SJCRH30 (cell line): ENCODE measurements at places on chromosomes 12 and 14. TPM values are rescaled to one million over a fixed set of nuclear protein-coding genes. Genes with fewer than 3 reads are reported as not detected.

CFAP251 gene
- 0.41 and 0.45 TPM in 2 replicates for total RNA-seq

SIX4 gene
- 45.1 and 46.7 TPM in 2 replicates for total RNA-seq

RFX4 gene
- total RNA-seq: 0.40 and 0.56 TPM in 2 replicates

NOXRED1 gene
- 0.06 TPM in 1 of 2 replicates, not detected in the other for total RNA-seq

WIF1 gene
- total RNA-seq: not detected in 2 replicates

DPPA3 gene
- total RNA-seq: not detected in 2 replicates

GALNT6 gene
- 0.08 and 0.10 TPM in 2 replicates for total RNA-seq

ARHGAP9 gene
- 5.7 and 9.3 TPM in 2 replicates for total RNA-seq

PTPRO gene
- total RNA-seq: 0.15 and 0.22 TPM in 2 replicates

- DNase-seq: no peak
These were observed 38.5 kb downstream of the NFKBIA start for GRCh38 chr14:35366056-35366451.

DNA sequence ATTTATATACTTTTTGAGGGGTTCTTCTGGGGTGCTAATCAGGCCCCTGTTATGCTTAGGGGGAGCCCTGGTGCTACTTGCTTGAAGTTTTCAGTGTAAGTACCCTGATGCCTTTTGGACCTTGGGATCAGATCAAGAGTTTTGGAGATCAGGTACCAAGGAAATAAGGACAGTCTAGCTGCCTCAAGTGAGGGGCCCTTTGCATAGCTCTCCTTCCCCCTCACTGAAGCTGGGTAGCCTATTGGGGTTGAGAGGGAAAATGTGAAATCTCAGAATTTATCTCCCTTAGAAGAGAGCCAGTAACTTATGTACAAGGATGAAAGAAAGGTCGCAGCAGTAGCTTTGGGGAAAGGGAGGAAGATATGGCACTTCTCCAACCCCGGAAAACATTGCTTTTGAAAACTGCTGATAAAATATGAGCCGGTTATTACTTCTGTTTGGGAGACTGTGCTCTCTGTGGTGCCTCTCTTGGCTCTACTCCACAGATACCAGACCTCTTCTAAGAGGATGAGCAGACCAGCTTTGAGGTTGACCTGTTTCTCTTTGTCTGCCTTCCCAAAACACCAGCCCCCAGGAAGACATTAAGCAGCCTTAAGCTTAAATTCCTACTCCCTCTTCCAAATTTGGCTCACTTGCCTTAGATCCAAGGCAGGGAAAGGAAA lies 8.8 kb upstream of the AMHR2 start:
- DNase-seq: no peak

DNA sequence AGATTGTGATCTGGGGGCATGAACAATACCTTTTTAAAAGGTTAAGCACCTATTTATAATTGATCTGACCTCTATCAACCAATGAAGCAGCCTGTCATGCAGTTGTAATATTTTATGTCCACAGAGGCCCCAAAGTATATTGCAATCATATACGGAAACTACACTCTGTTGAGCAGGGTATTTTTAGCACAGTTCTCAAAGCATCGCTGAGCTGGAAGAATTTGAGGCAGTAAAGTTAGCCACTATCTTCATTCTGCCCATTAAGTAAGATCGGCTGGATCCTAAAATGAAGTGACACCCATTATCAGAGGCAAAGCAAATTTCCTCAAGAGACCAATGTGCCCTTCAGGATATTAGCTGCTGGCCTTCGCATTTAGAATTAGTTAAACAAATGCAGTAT lies 47.7 kb upstream of the GRIP1 start:
- DNase-seq: no peak

DNA sequence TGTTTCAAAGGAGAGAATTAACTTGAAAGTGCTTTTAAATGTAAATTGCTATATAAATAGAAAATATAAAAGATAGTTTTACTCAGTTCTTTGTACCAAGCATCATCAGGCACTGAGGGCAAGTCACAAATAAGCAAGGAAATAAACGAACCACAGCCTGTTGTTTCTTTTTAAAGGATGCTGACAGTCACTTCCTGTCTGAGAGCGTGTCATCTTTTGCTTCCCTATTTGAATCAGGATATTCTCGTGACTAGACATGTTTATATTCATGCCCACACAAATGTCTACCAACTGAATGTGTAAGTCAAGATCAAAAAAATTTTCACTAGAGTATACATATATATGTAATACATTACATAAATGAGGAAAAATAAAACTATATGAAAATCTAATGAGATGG lies 31.4 kb upstream of the SLC2A13 start:
- no peak for DNase-seq

DNA sequence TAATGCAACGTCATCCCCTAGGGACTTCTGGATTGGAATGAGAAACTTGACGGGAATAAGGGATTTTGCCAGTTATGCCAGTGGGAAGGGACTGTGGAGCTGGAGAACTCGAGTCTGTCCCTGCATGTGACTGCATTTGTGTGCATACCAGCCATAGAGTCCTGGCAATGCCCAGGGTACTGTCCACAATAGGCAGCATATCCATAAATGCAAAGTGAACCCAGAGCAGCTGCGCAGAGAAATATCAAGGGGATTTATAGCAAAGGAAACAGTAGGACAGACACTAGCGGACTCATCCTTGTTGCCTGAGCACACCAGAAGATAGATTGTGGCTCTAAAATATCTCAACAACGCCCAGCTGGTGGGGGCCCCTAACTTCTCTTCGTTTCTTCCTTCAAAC lies 247.1 kb upstream of the SRRM4 start:
- DNase-seq: no peak

DNA sequence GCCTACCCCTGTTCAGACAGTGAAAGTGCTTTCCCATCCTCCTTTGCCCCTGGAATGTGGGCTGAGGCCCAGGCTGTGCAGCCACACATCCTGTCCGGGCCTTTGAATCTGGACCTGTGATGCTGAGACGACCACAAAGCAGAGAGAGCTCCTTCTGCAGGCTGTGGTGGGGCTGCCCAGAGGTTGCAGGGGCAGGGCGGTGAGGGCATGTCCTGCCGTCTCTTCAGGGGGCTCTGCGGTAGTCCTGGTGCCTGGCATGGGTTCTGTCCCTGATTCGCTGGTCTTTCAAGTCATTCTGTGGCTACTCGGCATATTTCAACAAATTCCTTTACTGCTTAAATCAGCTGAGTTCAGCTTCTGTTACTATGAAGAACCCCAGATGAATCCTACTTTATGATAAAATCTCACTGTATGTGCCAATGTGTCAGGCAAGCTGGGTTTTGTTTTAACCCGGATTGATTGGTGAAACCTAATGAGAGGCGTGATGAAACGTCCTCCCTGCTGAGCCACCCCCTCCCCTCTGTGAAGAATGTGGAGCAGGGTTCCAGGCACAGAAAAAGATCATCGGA lies 63.4 kb upstream of the DICER1 start:
- no peak for DNase-seq

GRCh38 chr12:72570601-72571000 lies 298.4 kb downstream of the TRHDE start:
- DNase-seq: no peak

DNA sequence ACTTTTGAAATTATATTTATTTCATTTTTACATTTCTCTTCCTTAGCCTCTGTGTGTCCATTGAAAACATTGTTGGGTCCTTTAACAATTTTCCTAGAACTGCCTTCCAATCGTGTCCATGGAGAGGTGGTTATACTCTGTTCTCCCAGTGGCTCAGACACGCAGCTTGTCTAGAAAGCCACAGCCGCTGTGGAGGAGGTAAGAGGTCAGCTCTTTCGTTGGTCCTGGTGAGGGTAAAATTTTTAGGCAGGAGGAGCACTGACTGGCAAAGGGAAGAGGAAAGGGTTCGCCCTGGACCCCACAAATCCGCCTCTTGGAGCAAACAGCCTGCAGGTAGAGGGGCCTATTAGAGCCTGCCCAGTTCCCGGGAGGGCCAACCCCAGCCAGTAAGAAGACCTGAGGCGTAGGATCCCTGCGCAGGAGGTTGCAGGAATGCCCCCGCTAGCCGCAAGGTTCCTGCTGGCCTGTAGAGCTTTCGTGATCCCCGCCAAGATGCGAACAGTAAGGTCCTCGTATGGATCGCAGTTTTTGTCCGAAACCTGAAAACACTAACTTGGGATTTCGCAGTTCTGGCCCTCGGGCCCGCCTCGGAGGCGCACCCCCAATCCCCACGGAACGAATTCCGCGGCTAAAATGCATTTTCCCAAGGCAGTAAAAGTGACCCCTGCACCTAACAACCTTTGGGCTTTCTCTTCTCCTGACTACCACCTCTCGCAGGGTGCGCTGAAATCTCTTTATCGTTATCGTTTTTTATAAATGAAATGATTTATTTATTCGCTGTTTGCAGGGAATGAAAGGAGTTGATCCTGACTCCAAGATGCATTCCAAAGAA lies 7.5 kb upstream of the PAX9 start:
- no peak for DNase-seq
